ENCODE measurements at places on chromosomes 12 and 14. TPM values are rescaled to one million over a fixed set of nuclear protein-coding genes. Genes with fewer than 3 reads are reported as not detected.

Gene LRRC43
- total RNA-seq = not detected

Gene SLC7A7
- 24.9 TPM for total RNA-seq

Gene SOAT2
- not detected for total RNA-seq

Gene APOLD1
- 10.0 TPM for total RNA-seq

Gene HOXC4
- not detected for total RNA-seq

- peak; percentile 44 for DNase-seq
These were observed 144.4 kb downstream of the AKAP6 start for GRCh38 chr14:32473464-32473855.

DNA sequence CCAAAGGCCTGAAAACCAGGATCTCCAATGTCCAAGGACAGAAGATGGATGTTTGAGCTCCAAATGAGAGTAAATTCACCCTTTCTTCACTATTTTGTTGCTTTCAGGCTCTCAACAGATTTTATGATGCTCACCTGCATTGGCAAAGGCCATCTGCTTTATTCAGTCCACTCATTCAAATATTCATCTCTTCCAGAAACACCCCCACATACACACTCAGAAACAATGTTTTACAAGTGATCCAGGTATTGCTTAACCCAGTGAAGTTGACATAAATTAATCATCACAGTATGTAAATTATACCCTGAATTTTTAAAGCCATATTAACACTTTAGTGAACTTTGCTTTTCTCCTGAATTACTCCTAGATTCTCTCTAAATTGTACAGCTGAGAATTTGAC lies 63.3 kb downstream of the DUSP6 start:
- DNase-seq = no peak

DNA sequence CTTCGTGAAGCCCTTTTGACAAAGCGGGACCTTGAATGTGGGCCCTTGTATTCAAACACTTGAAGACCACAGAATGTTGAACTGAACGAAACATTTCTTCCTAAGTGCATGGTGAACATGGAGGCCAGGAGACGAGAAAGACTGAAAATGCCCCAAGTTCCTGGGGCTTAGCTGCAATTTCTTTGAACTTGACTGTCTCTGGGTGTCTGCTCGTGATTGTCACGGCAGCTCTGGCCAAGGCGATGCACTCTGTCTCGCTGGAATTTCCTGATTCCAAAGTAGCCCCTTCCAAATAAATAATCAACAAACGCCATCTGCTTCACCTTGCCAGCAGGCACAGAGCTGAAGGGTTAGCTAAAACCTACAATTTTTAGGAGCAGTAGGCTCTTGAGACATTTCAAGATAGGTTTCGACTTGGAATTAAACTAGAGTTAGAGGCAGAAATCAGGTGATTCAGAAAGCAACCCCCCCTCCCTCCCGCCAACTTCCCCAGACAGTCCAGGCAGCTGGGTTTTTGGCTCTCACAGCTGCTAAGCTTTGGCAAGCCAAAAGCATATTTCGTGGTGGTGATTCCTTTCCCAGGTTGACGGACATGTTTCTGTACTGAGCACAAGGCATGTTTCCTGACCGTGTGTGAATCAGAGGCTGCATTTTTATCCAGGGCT lies 13.5 kb upstream of the IRF2BPL start:
- DNase-seq = peak; percentile 56

DNA sequence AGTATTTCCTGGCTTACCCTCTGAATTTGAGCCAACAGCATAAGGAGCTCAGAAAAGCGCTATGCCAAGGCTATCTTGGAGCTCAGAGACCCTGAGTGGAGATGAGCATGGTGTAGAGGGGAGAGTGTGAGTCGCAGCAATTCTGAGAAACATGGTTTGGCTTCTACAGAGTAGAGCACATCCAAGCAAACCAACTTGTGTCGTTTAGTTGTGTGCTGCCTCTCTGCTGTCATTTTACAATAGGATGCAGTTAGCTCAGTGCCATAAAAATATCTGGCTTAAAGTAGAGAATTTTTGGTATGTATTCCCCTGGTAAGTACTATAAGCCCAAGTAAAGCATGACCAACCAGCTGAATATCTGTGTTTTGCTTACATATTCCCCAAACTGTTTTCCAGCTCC lies 249.2 kb downstream of the TRHDE start:
- no peak for DNase-seq

- DNase-seq = no peak
These were observed 224.2 kb downstream of the RAD51B start for GRCh38 chr14:68043752-68044151.

DNA sequence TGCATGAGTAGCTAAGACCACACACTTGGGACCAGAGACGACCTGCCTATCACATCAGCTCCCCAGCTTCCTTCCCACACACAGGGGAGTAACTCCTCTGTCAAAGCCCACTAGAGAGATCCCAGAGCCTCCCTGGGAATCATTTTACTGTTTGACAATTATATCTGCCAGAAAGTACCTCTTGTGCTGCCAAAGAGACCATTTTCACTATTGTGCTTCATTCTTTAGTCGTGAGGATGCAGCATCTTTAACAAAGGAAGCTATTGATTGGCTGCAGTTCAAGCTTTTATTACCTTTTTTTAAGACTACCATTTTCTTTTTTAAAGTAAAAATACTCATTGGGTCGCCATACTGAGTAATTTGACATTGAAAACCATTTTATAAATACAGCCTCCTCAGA lies 194.5 kb upstream of the RGS6 start:
- DNase-seq = no peak

DNA sequence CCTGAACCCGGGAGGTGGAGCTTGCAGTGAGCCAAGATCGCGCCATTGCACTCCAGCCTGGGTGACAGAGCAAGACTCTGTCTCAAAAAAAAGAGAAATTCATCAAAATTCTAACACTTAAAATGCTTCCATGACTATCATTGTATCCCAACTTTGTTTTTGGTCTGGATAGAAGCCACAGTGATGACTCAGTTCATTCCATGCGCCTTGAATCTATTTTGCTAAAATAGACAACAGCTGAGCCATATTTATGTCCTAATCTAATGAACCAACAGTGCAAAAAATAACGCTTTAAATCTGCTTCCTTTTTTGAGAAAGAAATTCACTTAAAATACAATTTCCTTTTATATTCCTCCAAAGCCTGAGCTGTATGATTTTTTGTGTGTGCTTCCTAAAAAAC lies 23.2 kb upstream of the BICD1 start:
- no peak for DNase-seq

GRCh38 chr12:121765573-121765972 lies 27.9 kb downstream of the RHOF start:
- no peak for DNase-seq

DNA sequence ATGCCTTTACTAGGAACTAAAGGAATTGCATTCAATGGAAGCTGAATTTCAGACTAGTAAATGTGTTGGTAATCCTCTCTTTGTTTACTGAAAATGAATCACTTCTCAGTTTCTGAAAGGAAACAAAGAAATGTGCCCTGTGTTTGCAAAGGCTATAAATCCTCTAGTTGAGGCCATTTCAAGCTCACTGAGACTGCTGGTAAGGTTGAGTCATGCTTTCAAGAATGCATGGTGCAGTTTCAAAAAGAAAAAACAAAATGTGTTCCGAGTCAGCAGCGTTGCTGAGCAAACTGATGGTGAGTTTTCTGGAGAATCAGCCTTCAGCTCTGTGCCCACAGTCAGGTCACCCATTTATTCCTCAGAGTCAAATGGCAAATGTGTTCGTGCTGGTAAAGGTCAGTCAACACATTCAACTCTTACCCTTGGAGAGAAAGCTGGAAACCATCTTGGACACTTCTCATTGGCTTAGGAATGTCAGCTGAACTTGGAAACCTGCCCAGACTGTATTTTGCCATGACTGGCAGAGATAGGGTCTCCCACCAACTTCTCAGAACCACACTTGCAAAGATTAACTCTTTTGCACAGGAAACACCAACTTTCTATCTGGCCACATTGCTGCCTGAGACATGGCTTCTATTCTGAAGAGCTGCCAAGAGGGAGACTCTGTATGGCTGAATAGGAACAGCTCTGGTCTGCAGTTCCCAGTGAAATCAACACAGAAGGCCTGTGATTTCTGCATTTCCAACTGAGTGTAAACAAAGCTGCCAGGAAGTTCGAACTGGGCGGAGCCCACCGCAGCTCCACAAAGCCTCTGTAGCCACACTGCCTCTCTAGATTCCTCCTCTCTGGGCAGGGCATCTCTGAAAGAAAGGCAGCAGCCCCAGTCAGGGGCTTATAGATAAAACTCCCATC lies 484.4 kb downstream of the ATP23 start:
- peak; percentile 31 for DNase-seq

DNA sequence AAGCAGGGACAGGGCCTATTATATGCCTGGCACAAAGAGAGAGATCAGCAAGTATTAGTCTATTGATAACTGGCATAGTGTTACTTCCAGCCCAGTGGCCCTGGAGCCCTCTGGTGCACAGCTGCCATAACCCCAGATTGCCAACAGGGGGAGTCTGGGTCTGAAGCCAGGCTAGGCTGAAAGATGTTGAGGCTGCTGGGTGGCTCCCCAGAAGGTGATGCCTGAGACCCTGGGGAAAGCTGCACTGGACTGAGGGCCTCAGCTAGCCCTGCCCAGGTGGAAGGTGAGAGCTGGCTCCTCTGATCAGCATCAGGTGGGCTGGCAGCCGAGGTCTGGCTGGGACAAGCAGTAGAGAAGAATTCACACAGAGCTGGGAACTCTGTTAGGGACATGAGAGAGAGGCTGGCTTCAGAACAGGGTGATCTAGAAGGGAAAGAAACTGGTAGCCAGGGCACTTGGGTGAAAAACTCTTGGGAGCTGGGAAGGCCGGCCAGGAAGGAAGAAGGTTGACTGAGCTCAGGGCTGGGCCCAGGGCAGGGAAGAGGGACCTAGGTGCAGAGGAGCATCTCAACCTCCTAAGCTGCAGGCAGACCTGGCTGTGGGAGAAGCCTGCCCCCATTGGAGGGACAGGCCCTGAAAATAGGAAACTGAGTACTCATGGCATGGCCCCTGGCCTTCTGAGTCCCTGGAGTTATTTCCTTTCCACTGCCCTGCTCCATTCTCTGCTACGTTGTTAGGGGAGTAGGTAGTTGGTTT lies 3.9 kb downstream of the GZMH start:
- DNase-seq = peak; percentile 40

- no peak for DNase-seq
These were observed 74.2 kb upstream of the MBIP start for GRCh38 chr14:36394593-36394992.

- DNase-seq = no peak
These were observed 39.4 kb downstream of the MVK start for GRCh38 chr12:109612975-109613502.

GRCh38 chr12:49170924-49171323 lies 18.0 kb downstream of the TUBA1A start:
- no peak for DNase-seq

DNA sequence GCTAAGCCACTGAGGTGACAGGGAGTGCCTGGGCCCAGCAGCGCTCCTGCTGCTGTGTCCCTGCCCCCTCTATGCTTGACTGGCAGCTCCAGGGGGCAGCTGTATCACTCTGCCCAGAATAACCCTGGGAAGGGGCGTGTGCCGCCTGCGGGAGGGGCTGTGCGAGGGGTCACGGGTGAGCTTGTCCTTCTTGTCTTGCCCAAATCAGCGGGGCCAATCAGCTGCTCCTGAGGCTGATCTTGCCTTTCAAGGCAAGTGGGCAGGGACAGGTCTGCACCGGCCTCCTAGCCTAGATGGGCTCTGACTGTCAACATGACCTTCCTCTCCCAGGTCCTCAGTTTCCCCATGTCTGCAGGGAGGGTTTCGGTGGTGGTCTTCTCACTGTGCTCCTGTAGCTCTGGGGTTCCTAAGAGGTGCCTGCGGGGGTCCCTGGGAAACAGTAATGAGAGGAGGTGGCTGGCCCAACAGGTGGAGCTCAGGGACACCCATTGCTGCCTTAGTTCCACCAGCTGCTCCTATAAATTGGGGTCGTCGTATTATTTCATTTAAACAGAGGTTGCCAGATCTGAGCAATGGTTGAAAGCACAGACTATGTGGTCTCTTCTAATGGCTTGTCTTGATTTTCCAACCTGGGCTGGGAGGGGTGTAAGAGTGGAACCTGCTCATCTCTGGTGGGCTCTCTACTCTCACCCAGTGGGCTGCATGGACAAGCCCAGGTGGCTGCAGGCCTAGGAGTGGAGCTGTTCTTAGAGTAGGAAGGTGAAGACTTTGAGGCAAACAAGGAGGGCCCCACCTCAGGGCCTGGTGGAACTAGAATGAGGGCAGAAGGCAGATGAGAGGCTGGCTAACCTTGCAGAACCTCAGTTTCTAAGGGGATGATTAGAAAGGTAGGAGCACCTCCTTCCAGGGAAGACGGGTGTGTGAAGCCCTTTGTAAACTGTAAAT lies 11.7 kb downstream of the RTL1 start:
- peak; percentile 2 for DNase-seq

GRCh38 chr12:122871851-122872780 lies 23.8 kb downstream of the VPS37B start:
- DNase-seq = peak; percentile 82

GRCh38 chr14:99996951-99997571 lies 68.2 kb upstream of the EVL start:
- no peak for DNase-seq
